Prostate gland (tissue), 2 donors: ENCODE measurements at places on chromosomes 3 and 15.

DNA sequence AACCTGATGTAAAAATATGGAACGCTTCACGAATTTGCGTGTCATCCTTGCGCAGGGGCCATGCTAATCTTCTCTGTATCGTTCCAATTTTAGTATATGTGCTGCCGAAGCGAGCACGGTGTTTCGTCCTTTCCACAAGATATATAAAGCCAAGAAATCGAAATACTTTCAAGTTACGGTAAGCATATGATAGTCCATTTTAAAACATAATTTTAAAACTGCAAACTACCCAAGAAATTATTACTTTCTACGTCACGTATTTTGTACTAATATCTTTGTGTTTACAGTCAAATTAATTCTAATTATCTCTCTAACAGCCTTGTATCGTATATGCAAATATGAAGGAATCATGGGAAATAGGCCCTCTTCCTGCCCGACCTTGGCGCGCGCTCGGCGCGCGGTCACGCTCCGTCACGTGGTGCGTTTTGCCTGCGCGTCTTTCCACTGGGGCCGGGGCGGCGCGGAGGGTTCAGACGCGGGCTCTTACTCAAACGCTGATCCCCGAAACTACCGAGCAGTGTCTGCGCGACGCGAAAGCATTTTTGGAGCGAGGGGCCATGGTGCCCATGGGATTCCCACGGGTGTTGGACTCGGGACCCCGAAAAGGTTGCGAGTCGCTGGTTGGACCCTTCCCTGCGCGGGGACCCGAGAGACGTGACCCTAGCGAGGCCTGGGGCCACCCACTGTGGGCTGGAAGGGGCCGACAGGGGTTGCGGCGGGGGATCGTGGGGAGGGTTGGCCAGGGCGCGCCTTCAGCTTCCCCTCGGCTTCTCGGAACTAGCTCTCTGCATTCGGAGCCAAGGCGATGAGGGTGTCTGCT is at the start of gene RNU6-1:
TSS of gene RNU6-1 (minus strand) at position 117 of the 820 bp plus-strand sequence.
- DNase-seq, result peak; percentile 92

GRCh38 chr3:143362115-143362991 is 242.8 kb downstream of the CHST2 start:
- no peak for DNase-seq

DNA sequence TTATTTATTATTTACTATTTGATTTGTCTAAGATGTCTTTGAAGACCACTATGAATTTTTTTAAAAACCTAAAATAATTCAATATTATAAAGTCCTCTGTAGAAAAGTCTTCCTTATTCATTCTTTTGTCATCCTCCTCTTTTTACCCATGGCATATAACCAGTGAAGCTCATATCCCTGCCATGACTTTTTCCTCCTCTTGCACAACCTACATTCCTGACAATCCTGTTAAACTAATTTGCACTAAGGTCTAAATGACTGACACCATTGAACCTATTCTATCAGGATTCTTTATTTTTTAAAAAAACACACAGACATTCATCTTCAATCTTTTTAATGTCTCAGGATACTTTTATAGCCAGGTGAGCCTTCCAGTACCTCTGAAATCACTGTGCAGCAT is 159.9 kb upstream of the SLC2A2 start:
- DNase-seq, result no peak

- DNase-seq, result no peak
Measured at GRCh38 chr3:88114878-88115549, 34.7 kb upstream of the C3orf38 start.

- no peak for DNase-seq
Measured at GRCh38 chr3:186929685-186930084, 641 bp upstream of the ST6GAL1 start.

DNA sequence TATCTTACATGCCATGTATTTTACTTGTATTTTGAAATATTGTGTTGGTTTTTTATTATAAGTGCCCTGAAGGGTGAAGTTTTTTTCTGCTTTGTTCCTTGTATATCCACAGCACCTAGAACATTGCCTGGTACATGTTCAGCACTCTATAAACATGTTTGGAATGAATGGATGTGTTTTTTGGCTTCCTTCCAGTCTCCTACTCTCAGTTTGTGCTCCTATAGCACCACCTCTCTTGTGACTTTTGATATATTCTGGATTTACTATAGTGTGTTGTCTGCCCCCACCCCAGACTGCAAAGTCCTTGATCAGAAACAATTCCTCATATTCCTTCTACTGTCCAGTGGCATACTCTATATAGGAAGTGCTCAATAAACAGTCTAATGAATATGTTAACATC is 60.6 kb downstream of the PLCL2 start:
- DNase-seq, result no peak

GRCh38 chr15:66233487-66234415 is 19.8 kb downstream of the MEGF11 start:
- no peak for DNase-seq
